ENCODE measurements at places on chromosomes 11 and 22.

GRCh38 chr11:129723761-129724162, 91.9 kb upstream of the TMEM45B start:
- ATAC-seq = no peak

DNA sequence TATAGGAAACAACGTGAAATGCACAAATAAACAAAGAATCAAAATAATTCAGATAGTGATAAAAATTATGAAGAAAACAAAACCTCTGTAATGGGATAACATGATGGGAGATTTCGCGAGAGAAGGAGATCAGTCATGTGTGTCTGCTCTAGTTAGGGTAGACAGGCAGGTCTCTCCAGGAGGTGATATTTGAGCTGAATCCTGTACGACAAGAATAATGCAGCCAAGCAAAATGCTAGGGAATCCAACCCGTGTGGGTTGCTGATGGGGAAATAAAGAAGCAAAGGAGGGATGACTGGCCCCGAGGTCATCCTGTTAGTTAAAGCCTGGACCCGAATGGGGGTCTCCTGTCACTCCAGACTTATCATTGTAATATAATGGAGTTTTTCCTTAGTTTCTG, 16.0 kb downstream of the MAML2 start:
- ATAC-seq = no peak

DNA sequence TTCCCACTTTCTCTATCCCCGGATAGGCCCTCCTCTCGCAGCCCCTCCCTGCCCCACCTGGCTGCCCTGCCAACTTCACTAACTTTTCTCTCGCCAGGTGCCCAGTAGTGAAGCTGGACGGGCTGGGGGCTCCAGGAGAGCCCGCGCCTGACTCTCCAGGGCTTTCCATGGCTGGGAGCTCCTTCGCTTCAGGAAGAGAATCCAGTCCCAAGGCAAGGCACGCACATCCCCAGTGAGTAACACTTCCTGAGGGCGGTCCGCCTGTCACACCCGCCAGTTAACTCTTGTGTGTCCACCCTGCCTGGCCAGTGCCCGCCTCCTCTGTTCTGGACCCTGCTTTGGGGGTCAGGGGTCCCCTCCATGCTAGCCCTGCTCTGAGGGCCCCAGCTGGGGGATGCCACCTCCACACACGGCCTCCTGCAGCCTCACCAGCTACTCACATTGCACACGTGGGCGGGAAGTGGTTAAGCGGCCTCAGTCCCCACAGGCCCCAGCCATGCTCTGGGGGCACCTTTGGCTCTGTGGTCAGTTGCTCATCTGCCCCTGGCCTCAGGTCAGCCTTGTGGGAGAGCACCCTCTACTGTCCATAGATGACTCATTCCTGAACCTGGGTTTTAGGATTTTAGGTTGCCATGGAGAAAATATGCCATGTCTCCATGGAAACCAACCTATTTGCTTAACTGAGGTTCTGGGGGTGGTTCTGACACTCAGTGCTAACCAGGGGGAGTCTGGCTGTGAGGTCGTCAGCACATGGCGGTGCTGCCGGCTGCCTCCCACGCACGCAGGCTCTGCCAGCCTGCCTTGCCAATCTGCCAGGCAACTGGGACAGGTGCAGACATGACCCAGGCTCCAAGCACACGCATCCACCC, at the start of gene RIN1:
TSS of gene RIN1 (minus strand) at position 201 of the 869 bp plus-strand sequence. CDS start at position 169, 32 bp downstream.
- ATAC-seq = peak; percentile 84

GRCh38 chr11:105466582-105467228, 143.2 kb upstream of the GRIA4 start:
- no peak for ATAC-seq

DNA sequence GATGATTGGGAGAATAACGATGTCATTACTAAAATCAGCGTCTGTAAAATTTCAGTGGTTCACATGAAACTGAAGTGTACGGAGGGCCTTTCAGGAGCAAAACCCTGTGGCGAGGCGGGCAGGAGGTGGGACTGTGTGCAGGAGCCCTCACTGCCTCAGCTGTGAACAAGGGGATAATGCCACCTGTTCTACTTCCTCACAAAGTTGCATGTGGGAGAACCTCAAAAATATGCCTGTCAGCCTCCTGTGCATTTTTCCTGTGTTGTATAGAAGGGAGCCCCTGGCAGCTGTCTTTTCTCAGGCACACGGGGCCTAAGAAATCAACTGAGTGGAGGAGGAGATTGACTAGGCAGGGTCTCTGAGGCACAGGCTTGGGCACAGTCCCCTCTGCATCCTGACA, 43.0 kb upstream of the MYO18B start:
- no peak for ATAC-seq

DNA sequence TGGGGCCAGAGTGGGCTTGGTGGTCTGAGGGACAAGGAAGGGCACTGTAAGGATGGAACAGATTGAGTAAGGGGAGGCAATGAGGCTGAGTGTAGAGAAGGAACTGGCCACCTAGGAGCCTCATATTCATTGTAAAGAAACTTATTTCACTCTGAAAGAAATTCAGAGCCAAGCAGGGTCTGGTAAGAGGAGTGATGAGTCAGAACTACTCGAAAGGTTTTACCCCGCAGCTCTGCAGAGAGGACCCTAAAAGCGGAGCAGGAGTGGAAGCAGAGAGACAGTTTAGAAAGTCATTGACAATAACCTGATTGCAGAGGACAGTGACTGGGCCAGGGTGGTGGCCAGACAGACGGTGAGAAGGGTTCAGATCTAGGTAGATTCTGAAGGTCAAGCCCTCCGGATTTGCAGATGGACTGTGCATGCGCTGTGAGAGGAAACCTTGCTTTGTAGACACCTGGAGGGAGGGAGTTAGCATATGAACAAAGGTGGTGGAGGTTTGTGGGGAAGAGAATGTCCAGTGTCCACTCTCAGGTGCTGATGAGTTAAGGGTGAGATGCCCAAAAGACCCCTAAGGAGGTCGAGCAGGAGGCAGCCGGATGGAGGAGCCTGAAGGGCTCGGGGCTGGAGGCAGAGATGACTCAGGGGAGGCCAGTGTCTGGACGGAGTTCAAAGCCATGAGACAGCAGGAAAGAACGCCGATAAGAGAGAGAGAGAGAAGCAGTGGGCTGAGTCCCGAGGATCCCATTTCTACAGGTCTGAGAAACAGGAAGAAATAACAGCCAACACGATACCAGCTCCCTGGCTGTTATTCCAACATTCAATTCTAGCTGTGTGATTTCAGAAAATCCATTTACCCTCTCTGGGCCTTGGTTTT, 546.0 kb downstream of the BRD1 start:
- no peak for ATAC-seq

DNA sequence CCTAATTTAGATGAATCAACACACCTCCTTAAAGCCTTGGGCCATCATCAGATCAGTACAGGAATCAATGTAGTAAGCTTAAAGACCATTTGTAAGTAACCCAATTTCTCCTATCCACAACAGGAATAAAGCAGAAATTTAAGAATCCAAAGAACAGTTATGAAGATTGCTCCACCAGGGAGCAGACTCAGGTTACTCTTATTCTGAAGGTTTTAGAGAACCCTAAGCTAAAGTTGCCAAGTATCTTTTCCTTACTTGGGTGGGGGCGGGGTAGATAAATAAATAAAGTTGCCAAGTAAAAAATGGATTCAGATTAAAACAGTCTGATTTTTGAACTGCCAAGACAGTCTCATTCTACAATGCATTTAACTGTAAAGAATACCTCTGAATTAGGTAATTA, 18.1 kb downstream of the CKAP5 start:
- no peak for ATAC-seq

GRCh38 chr11:2400762-2401435, 349 bp downstream of the TSSC4 start:
- ATAC-seq = peak; percentile 7

GRCh38 chr11:47351156-47352126, 1.1 kb downstream of the MYBPC3 start:
- no peak for ATAC-seq

- no peak for ATAC-seq
These were observed 208.7 kb downstream of the BARX2 start for GRCh38 chr11:129584316-129584715.

DNA sequence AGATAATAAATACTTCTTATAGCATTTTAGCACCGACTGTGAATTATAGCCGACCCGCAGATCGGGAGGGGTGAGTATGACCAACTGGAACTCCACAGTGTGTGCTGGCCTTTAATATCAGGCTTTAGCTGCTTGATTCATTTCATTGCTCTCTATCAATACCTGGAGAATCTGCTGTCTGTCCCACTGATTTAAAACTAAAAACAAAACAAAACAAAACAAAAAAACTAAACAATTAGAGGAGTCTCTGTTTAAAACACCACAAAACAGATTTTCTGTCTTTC, 216.8 kb downstream of the FAT3 start:
- no peak for ATAC-seq

- no peak for ATAC-seq
These were observed 3.0 kb upstream of the SLCO2B1 start for GRCh38 chr11:75147875-75148263.

- peak; percentile 96 for ATAC-seq
These were observed 15.5 kb upstream of the DEPDC7 start for GRCh38 chr11:33000181-33000580.

- no peak for ATAC-seq
These were observed 797 bp upstream of the B3GAT3 start for GRCh38 chr11:62622476-62623089.

- no peak for ATAC-seq
These were observed 12.1 kb downstream of the CPT1A start for GRCh38 chr11:68829581-68829980.

DNA sequence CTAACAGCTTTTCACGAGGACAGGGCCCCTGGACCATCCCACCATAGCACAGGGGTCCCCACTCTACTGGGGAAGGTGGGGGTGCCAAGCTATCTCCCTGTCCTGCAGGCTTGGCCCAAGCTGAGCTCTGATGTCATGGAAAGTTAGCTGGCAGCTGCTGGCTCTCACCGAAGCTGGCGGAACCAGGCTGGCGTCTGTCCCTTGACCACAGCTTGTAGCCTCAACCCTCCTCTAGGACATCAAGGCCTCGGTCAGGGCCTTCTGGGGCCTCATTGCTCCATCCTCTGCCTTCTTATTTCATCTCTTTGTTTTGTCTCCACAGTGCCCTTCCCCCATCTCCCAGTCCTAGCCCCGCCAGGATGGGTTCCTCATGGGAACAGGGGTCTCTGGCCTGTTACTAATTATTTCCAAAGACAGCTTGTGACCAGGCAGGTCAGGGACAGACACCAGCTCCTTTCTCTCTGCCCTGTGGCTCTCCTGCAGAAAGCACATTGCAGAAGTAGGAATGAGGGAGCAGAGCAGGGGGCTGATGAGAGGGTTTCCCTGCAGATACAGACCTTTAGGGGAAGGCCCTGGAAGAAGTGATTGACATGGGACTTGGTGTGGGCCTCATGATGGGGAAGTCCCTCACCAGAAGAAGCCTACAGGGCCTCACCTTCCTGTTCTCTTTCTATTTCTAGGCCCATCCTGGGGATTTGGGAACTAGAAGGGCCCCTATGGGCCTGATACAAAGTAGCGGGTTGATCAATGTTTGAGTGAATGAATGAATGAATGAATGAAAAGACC, 97.5 kb upstream of the ALX4 start:
- no peak for ATAC-seq

DNA sequence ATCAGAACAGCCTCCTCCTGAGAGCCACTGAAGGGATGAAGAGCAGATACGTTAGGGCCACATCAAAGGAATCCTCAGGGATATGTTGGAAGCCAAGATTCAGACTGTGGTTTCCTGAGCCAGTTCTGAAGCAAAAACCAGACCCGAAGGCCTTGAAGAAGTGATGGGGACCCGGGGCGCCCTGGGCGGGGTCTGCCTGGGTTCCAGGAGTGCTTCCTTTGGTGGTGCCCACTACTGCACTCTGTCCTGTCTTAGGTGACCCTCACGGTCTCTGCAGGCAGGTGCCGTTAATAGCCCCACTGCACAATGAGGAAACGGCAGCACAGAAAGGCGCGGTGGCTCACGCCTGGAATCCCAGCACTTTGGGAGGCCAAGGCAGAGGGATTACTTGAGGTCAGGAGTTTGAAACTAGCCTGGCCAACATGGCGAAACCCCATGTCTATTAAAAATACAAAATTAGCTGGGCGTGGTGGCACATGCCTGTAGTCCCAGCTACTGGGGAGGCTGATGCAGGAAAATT, 12.9 kb upstream of the SH3BP1 start:
- ATAC-seq = no peak
